ENCODE measurements at places on chromosomes 13 and 19. TPM values are rescaled to one million over a fixed set of nuclear protein-coding genes. Genes with fewer than 3 reads are reported as not detected.

Gene NKPD1
- total RNA-seq = 0.56 TPM

Gene SMARCA4
- total RNA-seq = 75.9 TPM

Gene DCT
- total RNA-seq = not detected

Gene PSG1
- 0.19 TPM for total RNA-seq

Gene FAAP24
- 3.1 TPM for total RNA-seq
